Natural killer cell (primary cell): ENCODE measurements at places on chromosomes 7 and 10. TPM values are rescaled to one million over a fixed set of nuclear protein-coding genes. Genes with fewer than 3 reads are reported as not detected.
A peak's percentile ranks its signal among the peaks of the same experiment; 100 is the strongest.

- no peaks in the 10 kb centered on the region for H3K27me3 ChIP-seq
- no peak overlapping the region for H3K27ac ChIP-seq
- H3K36me3 ChIP-seq: no peaks in the 10 kb centered on the region
Measured at GRCh38 chr7:112500619-112501018, 19.8 kb downstream of the LSMEM1 start.

DNA sequence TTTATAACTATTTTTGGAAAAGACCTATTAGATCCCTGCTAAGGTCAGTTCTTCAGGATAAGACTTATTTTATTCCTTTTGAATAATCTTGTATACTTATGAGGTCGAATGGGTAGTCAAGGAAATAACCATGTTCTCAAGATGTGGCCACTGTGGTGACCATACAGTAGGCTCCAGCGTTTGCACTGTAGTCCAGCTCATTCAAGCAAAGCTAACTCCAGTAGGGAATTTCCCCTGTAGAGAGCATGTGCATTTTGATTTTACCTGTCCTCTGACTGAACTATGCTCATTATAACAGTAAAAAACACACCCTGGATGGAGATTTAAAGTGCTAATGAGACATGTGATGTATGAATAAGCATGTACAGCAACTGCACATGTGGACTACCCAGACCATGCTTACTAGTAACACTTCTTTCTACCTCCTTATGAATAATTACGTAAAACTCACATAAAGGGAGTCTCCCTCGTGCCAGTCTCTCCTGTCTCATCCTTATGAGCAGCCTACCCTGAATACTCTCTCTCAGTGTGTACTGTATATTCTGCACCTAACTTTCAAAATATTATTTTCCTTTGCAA lies 32.4 kb upstream of the SEMA3E start:
- no peaks in the 10 kb centered on the region for H3K36me3 ChIP-seq
- H3K4me3 ChIP-seq: no peak overlapping the region
- no peak for DNase-seq
- H3K4me1 ChIP-seq: no peaks in the 10 kb centered on the region

GRCh38 chr7:117119192-117119924 lies 166.1 kb downstream of the ST7 start:
- no peaks in the 10 kb centered on the region for H3K27me3 ChIP-seq
- no peak overlapping the region for H3K4me3 ChIP-seq
- no peaks in the 10 kb centered on the region for H3K36me3 ChIP-seq
- peak; percentile 53 for DNase-seq
- no peak overlapping the region for H3K27ac ChIP-seq
- no peaks in the 10 kb centered on the region for H3K4me1 ChIP-seq

GRCh38 chr10:71112138-71112785 lies 100.1 kb upstream of the UNC5B start:
- H3K4me1 ChIP-seq: no peaks in the 10 kb centered on the region
- no peak overlapping the region for H3K27ac ChIP-seq
- DNase-seq: no peak
- H3K4me3 ChIP-seq: no peak overlapping the region

GAD2 gene
- total RNA-seq: not detected

HOXA2 gene
- total RNA-seq: not detected
